Tibial nerve (tissue), 4 donors: ENCODE measurements at places on chromosomes 12 and 14. TPM values are rescaled to one million over a fixed set of nuclear protein-coding genes. Genes with fewer than 3 reads are reported as not detected.

- no peak for DNase-seq
- H3K36me3 ChIP-seq, result no peaks in the 10 kb centered on the region
- no peak overlapping the region for H3K27ac ChIP-seq
- no peaks in the 10 kb centered on the region for H3K27me3 ChIP-seq
Observed at GRCh38 chr14:70955543-70956480, 48.6 kb downstream of the PCNX1 start.

DNA sequence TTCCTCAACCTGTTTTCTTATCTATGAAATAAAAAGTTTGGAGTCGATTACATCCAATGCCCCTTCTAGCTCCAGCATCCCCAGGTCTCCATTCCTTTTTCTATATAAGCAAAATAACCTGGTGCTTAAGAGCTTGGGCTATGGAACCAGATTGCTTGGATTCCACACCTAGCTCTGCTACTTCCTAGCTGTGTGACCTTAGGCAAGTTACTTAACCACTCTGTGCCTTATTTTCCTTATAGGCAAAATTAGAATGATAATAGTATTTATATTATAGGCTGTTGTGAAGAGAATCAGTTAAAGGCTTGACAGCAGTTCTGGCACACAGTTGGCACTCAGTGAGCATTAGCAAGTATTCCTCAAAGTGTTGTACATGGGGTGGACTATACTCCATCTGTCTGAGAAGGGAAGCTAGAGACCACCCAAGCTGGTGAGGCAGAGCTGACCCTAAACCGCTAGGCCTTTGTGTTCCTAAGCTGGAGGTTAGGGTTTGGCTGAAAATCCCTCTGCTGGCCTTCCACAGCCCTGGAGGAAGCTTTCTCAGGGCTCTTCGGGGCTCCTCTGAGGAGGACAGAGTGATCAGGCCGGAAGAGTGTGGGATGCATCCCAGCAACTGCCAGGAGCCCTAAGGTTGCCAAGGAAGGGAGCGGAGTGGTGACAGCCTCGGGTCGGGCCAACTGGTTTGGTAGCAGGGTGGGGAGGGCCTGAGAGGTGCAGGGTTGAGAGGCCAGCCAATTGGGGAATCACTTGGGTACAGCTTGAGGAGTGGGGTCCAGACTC is 6.0 kb upstream of the KRT4 start:
- no peaks in the 10 kb centered on the region for H3K4me1 ChIP-seq
- no peaks in the 10 kb centered on the region for H3K36me3 ChIP-seq
- H3K27me3 ChIP-seq, result no peaks in the 10 kb centered on the region
- no peak overlapping the region for H3K27ac ChIP-seq

DNA sequence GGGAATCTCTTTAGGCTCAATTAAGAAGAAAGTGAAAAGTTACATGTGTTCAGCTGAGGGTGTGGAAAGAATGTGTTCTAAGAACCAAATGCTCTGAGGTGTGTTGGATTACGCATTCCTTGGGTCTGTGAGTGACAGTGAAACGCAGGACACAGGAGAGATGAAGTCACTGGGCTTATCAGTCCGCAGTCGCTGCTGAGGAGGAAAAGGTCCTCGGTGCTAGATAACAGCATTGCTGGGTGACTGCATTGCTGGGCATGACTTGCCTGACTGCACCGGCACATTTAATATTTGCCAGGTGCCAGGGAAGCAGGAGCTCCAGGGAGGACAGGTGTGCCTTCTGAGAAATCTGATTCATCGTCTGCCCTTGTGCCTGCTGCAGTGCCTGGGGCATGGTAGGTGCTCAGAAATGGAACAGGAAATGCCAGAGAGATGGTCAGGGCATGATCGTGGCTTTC is 64.4 kb upstream of the FZD10 start:
- no peaks in the 10 kb centered on the region for H3K36me3 ChIP-seq
- no peak overlapping the region for H3K4me3 ChIP-seq
- no peaks in the 10 kb centered on the region for H3K27me3 ChIP-seq
- no peak overlapping the region for H3K27ac ChIP-seq
- H3K4me1 ChIP-seq, result no peaks in the 10 kb centered on the region

Gene HOXC9
- total RNA-seq, result 10.5 TPM

Gene ERBB3
- total RNA-seq, result 90.6 TPM

Gene DPY19L2
- total RNA-seq, result 19.7 TPM

DNA sequence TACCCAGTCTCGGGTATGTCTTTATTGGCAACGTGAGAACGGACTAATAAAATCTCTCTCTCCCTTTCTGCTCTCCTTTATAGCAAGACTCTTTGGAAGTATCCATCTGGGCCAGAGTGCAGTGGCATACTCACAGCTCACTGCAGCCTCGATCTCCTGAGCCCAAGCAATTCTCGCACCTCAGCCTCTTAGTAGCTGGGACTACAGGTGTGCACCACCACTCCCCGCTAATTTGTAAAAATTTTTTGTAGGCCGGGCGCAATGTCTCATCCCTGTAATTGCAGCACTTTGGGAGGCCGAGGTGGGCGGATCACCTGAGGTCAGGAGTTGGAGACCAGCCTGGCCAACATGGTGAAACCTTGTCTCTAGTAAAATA is 33.2 kb upstream of the PPP2R5C start:
- no peak overlapping the region for H3K27ac ChIP-seq
- no peaks in the 10 kb centered on the region for H3K4me1 ChIP-seq
- H3K4me3 ChIP-seq, result no peak overlapping the region
- no peak for DNase-seq
- no peaks in the 10 kb centered on the region for H3K27me3 ChIP-seq
- no peaks in the 10 kb centered on the region for H3K36me3 ChIP-seq

Gene SDR9C7
- total RNA-seq, result not detected

DNA sequence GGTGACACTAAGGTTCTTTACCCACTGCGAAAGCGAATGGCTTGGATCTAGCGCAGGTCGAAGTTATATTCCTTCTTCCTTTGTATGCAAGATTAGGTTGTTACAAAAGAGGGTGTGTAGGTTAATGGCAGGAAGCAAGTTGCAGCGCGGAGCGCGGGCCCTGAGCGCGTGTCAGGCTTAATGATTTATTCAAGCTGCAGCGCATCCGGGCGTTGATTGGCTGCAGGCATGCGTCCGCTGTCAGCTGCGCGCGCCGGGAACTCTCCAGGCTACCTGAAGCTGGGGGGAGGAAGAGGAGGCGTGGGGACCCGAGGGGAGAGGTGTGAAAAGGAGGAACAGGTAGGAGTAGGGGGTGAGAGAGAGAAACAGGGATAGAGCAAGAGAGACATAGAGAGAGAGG is 7.4 kb downstream of the ASCL1 start:
- DNase-seq, result no peak
- H3K27me3 ChIP-seq, result no peaks in the 10 kb centered on the region
- no peak overlapping the region for H3K27ac ChIP-seq
- no peaks in the 10 kb centered on the region for H3K36me3 ChIP-seq

DNA sequence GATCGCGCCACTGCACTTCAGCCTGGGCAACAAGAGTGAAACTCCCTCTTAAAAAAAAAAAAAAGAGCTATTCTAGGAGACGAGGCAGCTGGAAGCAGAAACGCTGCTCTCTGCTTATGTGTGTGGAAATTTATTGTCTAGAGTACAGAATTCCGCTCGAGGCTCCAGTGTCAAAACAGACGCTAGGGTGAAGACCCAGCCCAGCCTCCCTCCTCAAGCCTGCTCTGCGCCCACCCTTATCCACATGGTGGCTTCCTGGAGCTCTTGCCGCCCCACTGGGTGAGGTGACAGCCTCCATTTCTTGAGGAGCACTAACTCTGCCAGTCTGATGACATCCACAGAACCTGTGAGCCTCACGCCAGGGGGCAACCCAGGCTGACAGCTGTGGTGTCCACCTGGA is 49.5 kb upstream of the DLK1 start:
- no peak for DNase-seq
- no peaks in the 10 kb centered on the region for H3K36me3 ChIP-seq
- no peaks in the 10 kb centered on the region for H3K27me3 ChIP-seq
- H3K27ac ChIP-seq, result peak overlapping the region; percentile 68
- H3K4me3 ChIP-seq, result no peak overlapping the region

DNA sequence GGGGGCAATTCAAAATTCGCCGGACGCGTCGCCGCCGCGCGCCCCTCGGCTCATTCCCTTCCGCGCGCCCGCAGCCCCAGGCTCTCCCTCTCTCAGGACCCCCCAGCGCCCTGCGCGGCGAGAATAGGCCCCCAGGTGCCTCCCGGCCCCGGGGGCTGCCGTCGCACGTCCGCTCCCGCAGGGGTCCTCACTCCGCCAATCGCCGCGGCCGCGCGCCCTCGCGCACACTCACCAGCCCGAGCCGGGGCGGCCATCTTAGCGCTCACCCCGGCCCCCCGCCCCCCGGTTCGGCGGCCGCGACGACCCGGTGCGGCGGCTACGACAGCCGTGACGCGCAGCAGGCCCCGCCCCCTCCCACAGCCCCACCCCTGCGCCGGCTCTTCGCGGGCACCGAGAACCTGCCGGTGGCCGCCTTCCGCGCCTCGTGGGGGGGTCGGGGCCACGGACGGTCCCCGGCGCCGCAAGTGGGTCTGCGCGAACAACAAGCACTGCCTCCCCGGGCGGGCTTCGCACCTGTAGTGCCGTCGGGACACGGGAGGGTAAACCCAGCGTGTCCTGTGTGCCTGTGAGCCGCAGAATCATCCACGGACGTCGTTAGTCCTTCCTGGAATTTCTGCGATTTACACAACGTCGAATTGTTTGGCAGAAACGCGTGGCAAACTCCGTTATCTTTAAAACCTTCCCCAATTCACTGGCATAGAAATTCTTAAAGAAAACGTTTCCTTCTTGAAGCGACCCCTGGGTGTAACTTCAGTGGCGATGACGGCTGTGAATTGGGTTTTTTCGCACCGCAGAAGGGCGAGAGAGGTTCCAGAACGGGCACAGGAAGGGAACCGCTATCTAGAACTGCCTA is 2.5 kb downstream of the USP44 start:
- no peaks in the 10 kb centered on the region for H3K36me3 ChIP-seq
- peak; percentile 43 for DNase-seq
- H3K4me1 ChIP-seq, result no peaks in the 10 kb centered on the region
- peak overlapping the region; percentile 93 for H3K4me3 ChIP-seq
- H3K27me3 ChIP-seq, result no peaks in the 10 kb centered on the region

- no peak overlapping the region for H3K27ac ChIP-seq
- H3K27me3 ChIP-seq, result no peaks in the 10 kb centered on the region
- H3K4me1 ChIP-seq, result no peaks in the 10 kb centered on the region
- H3K4me3 ChIP-seq, result no peak overlapping the region
Observed at GRCh38 chr14:26993556-26993955, 395.7 kb upstream of the NOVA1 start.

DNA sequence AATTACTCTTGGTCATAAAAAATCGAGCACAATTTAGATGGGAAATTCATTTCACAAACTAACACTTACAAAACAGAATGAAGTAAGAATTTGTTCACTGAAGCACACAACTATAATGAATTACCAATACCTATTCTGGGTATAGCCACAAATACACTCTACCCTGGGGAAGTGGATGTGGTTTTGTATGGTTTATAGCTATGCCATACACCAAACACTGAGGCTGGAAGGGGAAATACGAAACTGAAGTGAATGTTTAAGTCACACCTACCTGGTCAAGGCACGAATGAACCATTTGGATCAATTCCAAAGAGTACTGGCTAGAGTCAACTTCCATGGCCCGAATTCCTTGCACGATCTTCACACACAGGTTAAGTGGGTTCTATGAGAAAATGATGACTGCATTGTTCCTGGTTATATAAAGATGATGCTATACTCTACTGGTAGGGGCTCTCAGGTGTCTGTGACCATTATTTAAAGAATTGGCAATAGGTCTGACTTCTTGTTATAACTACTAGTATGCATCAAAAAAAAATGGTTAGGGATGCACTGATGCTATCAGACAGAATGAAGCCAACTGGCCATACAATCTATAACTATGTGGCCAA is 12.8 kb downstream of the NEK9 start:
- no peak overlapping the region for H3K4me3 ChIP-seq
- H3K36me3 ChIP-seq, result peaks cover 3% of the 10 kb centered on the region
- H3K4me1 ChIP-seq, result no peaks in the 10 kb centered on the region
- no peaks in the 10 kb centered on the region for H3K27me3 ChIP-seq
- H3K27ac ChIP-seq, result no peak overlapping the region

Gene SAMD15
- total RNA-seq, result 3.1 TPM

Gene DGLUCY
- total RNA-seq, result 45.0 TPM

- H3K27ac ChIP-seq, result no peak overlapping the region
- no peaks in the 10 kb centered on the region for H3K36me3 ChIP-seq
- no peaks in the 10 kb centered on the region for H3K27me3 ChIP-seq
- no peaks in the 10 kb centered on the region for H3K4me1 ChIP-seq
Observed at GRCh38 chr14:66043921-66044320, 442.2 kb upstream of the CCDC196 start.

Gene PIGH
- 27.4 TPM for total RNA-seq

DNA sequence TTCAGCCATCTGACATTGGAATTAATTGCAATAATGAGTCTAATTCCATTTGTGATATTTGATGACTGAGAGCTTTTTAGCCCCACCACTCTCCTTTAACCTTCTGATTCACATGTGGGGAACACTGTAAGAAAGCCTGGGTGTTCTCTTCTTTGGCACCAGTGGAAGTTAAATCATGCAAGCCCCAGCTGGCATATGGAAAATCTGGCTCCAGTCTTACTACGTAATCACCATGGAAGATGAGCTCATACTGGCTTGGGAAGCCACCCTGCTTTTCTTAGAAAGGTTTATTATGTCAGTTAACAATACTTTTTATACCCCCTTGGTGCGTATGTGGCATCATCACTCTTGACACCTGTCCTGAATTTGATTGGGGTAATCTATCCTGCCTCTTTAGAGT is 479.3 kb downstream of the SLC16A7 start:
- no peak for DNase-seq
- no peak overlapping the region for H3K4me3 ChIP-seq
- H3K4me1 ChIP-seq, result no peaks in the 10 kb centered on the region
- H3K27ac ChIP-seq, result no peak overlapping the region
- no peaks in the 10 kb centered on the region for H3K36me3 ChIP-seq
- H3K27me3 ChIP-seq, result no peaks in the 10 kb centered on the region

GRCh38 chr12:46264057-46264456 is 4.8 kb downstream of the SLC38A1 start:
- H3K27ac ChIP-seq, result no peak overlapping the region
- no peak overlapping the region for H3K4me3 ChIP-seq
- no peak for DNase-seq
- H3K4me1 ChIP-seq, result peaks cover 25% of the 10 kb centered on the region

- no peaks in the 10 kb centered on the region for H3K27me3 ChIP-seq
- DNase-seq, result no peak
- no peaks in the 10 kb centered on the region for H3K36me3 ChIP-seq
- no peak overlapping the region for H3K4me3 ChIP-seq
- no peak overlapping the region for H3K27ac ChIP-seq
Observed at GRCh38 chr14:104389326-104390220, 190.0 kb upstream of the C14orf180 start.

Gene SETD3
- total RNA-seq, result 86.2 TPM
